ENCODE measurements at places on chromosomes 4 and X.
A peak's percentile ranks its signal among the peaks of the same experiment; 100 is the strongest.

DNA sequence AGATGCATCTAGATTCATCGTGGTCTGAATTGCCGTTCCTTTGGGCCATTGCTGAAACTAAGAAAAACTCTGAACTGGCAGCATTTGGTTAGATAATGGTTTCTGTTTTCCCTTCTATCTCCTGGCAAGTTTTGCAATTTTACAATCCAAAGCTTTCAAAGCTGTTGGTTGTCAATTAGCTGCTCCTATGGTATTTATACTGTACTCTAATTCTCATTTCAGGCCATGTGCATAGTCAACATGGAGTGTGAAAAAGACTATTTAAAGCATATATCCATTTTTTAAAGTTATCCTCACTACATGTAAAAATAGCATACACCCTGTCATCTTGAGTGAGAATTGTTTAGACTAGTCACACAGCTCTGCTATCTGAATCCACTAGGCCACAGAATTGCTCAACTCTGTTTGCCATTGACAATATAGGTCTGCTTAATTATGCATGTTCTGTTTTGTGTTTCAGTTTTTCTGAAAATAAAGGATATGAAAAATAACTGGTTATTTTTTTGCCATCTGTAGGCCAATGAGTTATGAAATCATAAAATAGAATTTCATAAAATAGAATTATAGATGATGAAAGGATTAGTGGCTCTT lies 27.7 kb upstream of the TEC start:
- no peak overlapping the region for H3K4me3 ChIP-seq
- no peak for DNase-seq
- H3K27ac ChIP-seq, result no peak overlapping the region
- peaks cover 3% of the 10 kb centered on the region for H3K4me1 ChIP-seq

DNA sequence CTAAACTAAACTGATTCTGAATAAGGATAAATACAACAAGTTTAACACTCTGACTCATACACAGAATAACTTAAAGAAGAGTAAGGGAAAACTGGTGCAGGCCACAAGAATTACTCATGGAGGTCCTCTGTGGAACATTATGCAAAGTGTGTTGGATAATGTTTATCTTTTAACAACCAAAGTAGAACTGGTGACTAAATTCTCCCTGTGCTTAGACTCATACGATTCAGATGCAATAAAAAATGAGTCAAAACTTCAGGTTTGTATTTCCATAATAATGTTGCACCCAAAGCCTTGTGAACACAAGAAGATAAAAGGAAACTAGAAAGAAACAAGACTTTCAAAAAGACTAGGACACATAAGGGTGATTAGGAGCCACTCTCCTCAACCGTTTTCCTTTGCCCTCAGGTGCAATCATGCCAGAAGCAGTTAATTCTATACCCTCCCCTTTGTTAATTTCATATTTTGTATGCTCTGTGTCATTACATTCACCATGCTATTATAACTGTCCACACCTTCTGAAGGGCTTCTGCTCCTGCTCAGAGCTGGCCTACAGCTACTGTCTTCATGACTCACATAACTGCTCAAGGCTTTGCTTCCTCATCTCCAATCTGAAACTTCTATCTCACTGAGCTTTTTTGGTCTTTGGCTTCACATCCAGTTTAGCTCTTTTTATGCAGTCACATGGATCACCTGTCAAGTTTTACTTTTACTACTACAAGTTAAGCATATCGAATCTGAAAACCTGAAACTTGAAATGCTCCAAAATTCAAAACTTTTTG lies 60.2 kb downstream of the KCNIP4 start:
- no peak overlapping the region for H3K27ac ChIP-seq
- H3K4me3 ChIP-seq, result no peak overlapping the region
- H3K36me3 ChIP-seq, result no peaks in the 10 kb centered on the region
- H3K4me1 ChIP-seq, result no peaks in the 10 kb centered on the region
- no peak for DNase-seq

GRCh38 chrX:134634691-134635090 lies 23.6 kb downstream of the PLAC1 start:
- H3K27ac ChIP-seq, result no peak overlapping the region
- no peak for DNase-seq
- H3K36me3 ChIP-seq, result no peaks in the 10 kb centered on the region
- no peak overlapping the region for H3K4me3 ChIP-seq

- no peaks in the 10 kb centered on the region for H3K27me3 ChIP-seq
- H3K4me1 ChIP-seq, result no peaks in the 10 kb centered on the region
- H3K27ac ChIP-seq, result no peak overlapping the region
- H3K4me3 ChIP-seq, result no peak overlapping the region
- no peak for DNase-seq
- H3K36me3 ChIP-seq, result peaks cover 5% of the 10 kb centered on the region
These were observed 69.2 kb upstream of the ZCCHC13 start for GRCh38 chrX:74234818-74235217.

GRCh38 chrX:154019633-154020528 lies at the start of gene IRAK1:
IRAK1 (minus strand) TSS chrX:154019902; CDS start chrX:154019812, 90 bp downstream.
- peaks cover 24% of the 10 kb centered on the region for H3K4me1 ChIP-seq
- H3K36me3 ChIP-seq, result peaks cover 12% of the 10 kb centered on the region
- peak; percentile 65 for DNase-seq
- no peaks in the 10 kb centered on the region for H3K27me3 ChIP-seq

- H3K27ac ChIP-seq, result no peak overlapping the region
- DNase-seq, result no peak
- no peak overlapping the region for H3K4me3 ChIP-seq
- H3K4me1 ChIP-seq, result peaks cover 16% of the 10 kb centered on the region
- H3K36me3 ChIP-seq, result no peaks in the 10 kb centered on the region
These were observed 226.2 kb downstream of the PALLD start for GRCh38 chr4:168723020-168723419.

DNA sequence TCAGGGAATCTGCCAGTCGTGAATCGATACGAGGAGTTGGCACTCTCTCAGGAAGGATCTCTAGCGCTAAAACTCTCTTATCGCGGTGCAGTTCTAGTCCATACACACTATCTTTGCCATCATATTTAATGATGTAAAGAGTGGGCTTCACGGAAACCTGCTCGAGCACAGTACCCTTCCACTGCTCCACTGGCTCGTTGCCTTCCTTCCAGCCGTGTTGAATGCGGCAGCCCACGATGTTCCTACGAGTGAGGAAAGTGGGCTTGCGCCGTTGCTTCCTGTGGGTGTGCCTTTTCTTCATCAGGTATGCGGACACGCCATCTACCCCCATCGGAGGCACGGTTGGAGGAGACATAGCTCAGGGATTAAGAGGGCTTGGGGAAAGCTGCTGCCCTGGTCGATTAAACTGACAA lies 661 bp downstream of the SPIN4 start:
- H3K4me1 ChIP-seq, result peaks cover 16% of the 10 kb centered on the region
- DNase-seq, result peak; percentile 41
- peak overlapping the region; percentile 83 for H3K27ac ChIP-seq
- H3K4me3 ChIP-seq, result peak overlapping the region; percentile 94
- H3K36me3 ChIP-seq, result peaks cover 6% of the 10 kb centered on the region

- H3K36me3 ChIP-seq, result no peaks in the 10 kb centered on the region
- DNase-seq, result no peak
- no peaks in the 10 kb centered on the region for H3K4me1 ChIP-seq
- H3K27ac ChIP-seq, result no peak overlapping the region
These were observed 327.1 kb downstream of the PAPSS1 start for GRCh38 chr4:107392951-107393350.

DNA sequence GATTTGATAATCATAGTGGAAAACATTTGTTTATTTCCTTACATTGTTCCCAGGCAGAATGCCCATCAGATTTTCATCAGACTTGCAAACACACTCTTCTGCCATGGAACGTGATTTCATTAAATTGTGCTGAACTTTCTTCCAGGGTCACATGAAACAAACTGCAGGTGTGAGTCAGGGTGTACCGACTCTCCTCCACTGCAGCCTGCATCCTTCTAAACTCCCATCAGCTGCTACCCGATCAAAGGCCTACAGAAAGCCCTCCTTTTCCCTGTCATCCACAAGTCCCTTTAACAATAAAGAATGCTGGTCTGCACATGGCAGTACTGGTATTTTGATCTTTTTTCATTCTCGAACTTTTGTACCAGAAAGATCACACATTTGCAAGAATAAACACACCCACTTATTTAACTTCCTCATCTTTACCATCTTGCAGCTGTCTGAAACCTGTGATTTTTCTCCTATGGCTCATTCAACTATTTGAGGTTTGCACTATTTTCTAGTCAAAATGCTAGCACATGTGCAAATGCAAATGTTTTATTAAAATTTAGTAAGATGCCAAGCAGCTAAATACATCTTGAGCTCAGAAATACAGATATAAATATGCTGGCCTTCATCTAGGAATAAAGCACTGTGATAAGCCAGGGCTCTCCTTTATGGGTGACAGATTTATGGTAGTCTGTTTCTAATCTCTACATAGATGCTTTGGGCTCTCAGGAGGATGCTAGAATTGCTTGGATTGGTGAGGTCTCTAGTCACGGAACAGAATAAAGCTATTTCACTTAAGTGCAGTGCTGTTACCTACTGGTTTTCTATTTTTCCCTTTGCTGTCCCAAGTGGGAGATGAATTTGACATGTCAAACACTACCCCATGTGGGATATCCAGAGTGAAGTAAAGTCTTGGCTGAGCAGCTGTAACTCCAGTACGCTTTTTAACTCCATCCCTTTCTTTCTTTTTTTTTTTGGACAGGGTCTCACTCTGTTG lies 25.8 kb upstream of the ARHGAP24 start:
- DNase-seq, result no peak
- no peaks in the 10 kb centered on the region for H3K36me3 ChIP-seq
- H3K27ac ChIP-seq, result no peak overlapping the region
- H3K4me3 ChIP-seq, result no peak overlapping the region

- no peaks in the 10 kb centered on the region for H3K36me3 ChIP-seq
- no peak for DNase-seq
- H3K27me3 ChIP-seq, result peaks cover 5% of the 10 kb centered on the region
- H3K4me3 ChIP-seq, result no peak overlapping the region
These were observed 30.7 kb upstream of the SMARCA5 start for GRCh38 chr4:143482840-143483239.

- H3K27me3 ChIP-seq, result no peaks in the 10 kb centered on the region
- H3K4me1 ChIP-seq, result peaks cover 2% of the 10 kb centered on the region
- peaks cover 38% of the 10 kb centered on the region for H3K36me3 ChIP-seq
- DNase-seq, result no peak
These were observed 46.7 kb downstream of the PCGF3 start for GRCh38 chr4:752196-752861.

- no peak overlapping the region for H3K4me3 ChIP-seq
- no peak overlapping the region for H3K27ac ChIP-seq
- H3K4me1 ChIP-seq, result peaks cover 12% of the 10 kb centered on the region
- H3K27me3 ChIP-seq, result peaks cover 32% of the 10 kb centered on the region
These were observed 127.0 kb downstream of the AASDH start for GRCh38 chr4:56260320-56260719.

DNA sequence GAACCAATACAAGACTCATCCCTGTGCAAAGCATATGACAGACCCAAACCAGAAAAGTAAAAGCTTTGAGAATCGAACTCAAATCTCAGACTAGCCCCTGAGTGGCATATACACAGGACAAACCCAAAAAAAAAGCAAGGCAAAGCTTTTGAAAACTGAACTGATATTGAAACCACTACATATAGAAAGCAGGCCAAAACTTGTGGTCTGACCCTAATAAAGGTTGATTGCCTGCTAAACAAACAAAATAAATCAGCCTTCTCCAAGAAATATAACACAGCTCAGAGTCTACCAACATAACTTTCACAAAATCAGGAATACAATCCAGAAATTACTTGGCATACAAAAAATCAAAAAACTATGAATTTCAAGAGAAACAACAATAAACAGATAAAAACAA lies 40.3 kb downstream of the LRBA start:
- H3K36me3 ChIP-seq, result peaks cover 5% of the 10 kb centered on the region
- H3K4me1 ChIP-seq, result peaks cover 32% of the 10 kb centered on the region
- no peak for DNase-seq
- no peaks in the 10 kb centered on the region for H3K27me3 ChIP-seq
- no peak overlapping the region for H3K4me3 ChIP-seq

DNA sequence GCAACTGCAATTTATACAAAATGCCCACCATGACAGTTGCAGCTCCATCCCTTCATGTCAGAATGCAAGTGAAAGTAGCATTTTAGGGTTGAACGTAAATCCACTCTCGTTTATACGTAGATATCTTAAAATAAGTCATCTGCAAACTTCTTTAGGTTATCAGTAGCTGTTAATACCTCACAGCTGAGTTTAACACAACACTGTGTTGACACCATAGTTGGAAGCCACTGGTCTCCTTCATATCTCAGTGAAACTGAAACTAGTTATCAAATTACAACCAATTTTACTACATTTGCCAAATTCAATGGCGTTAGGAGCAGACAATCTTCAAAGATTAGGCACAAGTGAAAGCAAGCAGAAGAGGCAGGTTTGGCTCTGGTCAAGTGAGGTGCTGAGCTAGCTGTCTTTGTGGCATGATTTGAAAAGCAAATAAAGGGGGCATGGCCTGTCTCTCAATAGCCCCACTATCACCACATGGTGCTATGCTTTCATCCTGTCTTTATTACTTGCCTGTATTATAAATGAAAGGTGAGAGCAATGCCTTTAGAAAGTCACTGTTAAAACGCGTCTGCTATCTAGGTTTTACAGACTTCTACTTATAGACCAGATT lies 12.3 kb downstream of the PPP3CA start:
- DNase-seq, result no peak
- H3K4me3 ChIP-seq, result no peak overlapping the region
- peaks cover 22% of the 10 kb centered on the region for H3K4me1 ChIP-seq
- H3K27ac ChIP-seq, result no peak overlapping the region
